Dermis microvascular lymphatic vessel endothelial cell (primary cell): ENCODE measurements at places on chromosomes 6 and 20.

- DNase-seq: no peak
Measured at GRCh38 chr6:89781070-89782034, 38.2 kb downstream of the MDN1 start.

DNA sequence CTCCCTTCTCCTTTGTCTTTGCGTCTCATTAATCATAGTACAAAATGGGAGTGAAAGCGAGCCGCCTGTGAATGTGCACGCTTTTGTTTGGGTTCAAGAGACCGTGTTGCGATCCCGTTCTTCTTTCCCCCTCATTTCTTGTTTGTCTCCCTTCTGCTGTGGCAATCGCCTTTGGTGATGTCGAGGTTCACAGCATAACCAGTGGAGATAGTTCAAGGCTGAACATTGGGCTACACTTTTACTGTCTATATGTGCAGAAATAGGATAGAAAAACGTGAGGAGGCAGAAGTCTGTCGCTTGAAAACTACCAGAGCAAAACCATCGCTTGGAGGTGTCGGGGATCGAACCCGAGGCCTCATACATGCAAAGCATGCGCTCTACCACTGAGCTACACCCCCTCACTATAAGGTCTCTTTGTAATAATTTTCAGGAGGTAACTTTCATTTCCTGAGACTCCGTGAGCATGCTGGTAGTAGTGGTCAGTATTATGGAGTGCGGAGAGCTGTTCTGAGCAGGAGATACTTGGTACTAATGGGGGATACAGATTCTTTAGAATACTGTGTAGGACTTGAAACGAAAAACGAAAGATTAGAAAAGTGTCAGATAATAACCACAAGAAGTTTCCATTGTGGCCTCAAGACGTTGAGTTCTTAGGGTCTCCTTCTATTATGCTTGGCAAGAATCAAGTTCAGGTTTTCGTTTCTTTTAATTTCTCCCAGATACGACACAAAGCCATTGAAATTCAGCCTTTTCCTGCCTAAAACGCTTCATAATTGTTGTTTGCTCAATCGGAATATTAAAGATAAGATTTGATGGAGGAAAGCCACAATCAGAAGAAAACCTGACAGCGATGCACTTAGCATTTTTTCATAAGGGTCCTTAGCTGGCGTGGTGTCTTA, 106.6 kb downstream of the TRIM27 start:
- DNase-seq: peak; percentile 10

DNA sequence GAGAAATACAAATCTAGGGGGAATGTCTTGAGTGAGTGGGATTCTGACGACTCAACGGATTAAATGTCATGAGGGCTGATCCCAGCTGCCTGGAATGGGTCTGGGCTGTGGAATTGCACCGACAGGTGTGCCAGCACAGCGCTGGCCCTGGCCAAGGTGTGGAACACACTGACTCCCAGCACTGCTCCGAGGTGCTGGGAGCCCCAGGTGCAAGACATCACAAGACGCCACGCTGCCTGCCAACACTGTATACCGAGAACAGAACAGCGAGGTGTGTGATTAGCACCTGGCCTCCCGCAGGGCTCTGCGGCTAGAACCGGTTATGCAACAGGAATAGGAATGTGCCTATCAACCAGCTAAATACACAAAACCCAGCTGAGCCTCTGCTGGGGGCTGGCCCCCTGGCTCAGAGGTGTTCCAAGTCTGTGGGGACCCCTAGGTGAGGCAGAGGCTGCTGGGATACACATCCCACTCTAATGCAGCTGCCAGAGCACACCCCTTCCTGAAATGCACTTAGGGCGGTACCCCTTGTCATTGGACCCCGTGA, 24.8 kb upstream of the APMAP start:
- no peak for DNase-seq

- DNase-seq: peak; percentile 60
Measured at GRCh38 chr20:19929481-19930145, 87.5 kb upstream of the NAA20 start.

DNA sequence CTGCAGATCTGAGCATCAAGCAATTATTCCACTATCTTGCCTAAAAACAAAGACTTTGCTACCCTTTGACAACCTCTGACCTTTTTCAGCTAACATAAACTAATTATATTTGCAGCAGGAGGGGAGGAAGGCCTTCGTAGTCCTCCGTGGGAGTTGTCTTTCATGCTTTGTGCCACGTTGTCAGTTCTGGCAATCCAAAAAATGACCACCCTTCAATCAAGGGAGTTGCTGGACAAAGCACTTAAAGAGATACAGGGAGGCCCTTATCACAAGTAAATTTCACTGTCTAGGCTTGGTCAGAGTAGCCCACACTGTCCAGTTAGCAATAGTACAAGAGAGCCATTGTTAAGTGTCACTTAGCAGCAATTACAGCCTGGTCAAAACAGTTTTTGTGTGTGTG, 578.9 kb downstream of the HAO1 start:
- no peak for DNase-seq

- no peak for DNase-seq
Measured at GRCh38 chr6:122791310-122791679, 2.2 kb downstream of the SMPDL3A start.

DNA sequence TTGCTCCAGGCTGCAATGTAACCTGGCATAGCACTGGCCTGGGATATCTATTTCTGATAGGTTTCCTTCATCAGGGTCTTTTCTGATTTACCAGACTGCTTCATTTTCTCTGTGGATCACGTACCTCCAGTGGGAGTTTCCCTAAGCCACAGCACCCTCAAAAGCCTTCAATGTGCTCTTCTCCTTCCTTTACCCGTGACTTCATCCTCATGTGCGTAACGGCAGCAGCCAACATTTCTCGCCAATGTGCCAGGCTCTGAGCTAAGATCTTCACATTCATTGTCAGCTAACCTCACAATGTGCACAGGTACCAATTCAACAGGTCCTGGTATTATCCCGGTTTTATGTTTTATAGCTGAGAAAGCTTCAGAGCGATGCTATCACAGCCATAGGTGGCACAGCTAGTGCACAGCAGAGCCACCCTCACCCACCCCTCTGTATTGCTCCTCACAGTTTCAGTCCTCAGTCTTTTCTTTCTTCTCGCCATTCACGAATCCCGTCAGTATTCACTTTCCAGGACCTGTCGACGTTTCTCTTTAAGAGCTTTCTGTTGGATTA, 58.2 kb downstream of the TNFAIP3 start:
- DNase-seq: no peak

GRCh38 chr20:36866681-36867495, 9.1 kb upstream of the TLDC2 start:
- no peak for DNase-seq

GRCh38 chr6:34630040-34630439, 66.5 kb downstream of the ILRUN start:
- peak; percentile 88 for DNase-seq

GRCh38 chr6:63560801-63561287, 11.4 kb upstream of the LOC128125822 start:
- DNase-seq: no peak

DNA sequence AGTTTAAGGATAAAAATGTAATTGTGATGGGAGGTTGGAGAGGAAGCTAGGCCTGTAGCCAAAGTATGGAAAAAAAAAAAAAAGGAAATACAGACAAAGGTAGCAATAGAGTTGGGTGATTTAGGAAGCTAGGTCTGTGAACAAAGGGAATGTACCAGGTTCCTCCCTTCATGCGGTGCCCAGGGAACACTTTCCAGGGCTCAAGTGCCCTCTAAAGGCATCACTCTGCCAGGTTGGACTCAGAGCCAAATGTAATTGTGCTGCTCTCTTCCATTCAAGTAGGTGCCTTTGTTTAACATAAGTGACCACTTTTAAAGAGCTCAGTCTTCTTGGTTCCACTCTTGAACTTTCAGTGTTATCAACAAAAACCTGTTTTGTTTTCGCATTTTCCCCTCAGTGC, 159.7 kb upstream of the AHI1 start:
- peak; percentile 36 for DNase-seq

GRCh38 chr20:51687630-51688029, 80.6 kb downstream of the ATP9A start:
- DNase-seq: no peak

- peak; percentile 75 for DNase-seq
Measured at GRCh38 chr6:6826095-6826901, 237.8 kb downstream of the LY86 start.

GRCh38 chr20:3846740-3847428, at the start of gene MAVS:
TSS of gene MAVS (plus strand) at chr20:3846834. CDS start at chr20:3854625, 7,791 bp downstream.
- DNase-seq: peak; percentile 88

DNA sequence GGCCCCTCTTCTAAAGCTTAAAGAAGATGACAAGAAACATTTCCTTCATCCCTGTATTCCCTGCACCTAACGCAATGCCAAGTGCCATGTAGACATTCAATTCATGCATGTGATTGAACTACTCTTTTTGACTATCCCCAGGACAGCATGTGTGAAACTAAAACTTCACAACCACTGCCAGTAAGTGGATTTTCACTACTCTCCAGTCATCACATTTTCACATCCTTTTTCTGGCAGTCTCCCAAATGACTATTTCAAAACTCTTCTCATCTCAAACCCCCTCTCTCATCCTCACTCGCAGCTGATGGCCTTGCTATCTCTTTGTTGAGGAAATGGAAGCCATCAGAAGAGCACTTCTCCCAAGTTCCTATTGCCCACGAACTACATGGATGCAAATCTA, 122.6 kb downstream of the OPRM1 start:
- no peak for DNase-seq

DNA sequence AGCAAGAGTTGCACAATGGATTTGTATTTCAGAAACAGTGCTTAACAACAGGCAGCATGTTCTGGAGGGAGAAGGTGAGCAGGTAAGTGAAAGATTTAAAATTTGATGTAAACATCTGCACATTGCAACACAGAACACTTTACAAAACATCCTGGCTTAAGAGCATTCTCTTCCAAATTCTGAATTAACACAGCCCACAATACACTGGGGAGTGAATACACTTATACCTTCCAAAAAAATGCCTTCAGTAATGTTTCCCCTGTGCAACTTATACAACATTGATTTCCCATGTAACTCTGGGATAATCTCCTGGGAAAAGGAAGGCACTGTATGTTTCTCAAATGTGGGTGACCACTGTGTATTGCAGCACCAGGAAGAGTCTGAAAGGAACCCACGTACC, 127.6 kb downstream of the FYN start:
- no peak for DNase-seq

GRCh38 chr6:45387236-45387635, 9.5 kb upstream of the SUPT3H start:
- DNase-seq: no peak

GRCh38 chr20:17709361-17710293, 9.9 kb downstream of the BANF2 start:
- DNase-seq: no peak

DNA sequence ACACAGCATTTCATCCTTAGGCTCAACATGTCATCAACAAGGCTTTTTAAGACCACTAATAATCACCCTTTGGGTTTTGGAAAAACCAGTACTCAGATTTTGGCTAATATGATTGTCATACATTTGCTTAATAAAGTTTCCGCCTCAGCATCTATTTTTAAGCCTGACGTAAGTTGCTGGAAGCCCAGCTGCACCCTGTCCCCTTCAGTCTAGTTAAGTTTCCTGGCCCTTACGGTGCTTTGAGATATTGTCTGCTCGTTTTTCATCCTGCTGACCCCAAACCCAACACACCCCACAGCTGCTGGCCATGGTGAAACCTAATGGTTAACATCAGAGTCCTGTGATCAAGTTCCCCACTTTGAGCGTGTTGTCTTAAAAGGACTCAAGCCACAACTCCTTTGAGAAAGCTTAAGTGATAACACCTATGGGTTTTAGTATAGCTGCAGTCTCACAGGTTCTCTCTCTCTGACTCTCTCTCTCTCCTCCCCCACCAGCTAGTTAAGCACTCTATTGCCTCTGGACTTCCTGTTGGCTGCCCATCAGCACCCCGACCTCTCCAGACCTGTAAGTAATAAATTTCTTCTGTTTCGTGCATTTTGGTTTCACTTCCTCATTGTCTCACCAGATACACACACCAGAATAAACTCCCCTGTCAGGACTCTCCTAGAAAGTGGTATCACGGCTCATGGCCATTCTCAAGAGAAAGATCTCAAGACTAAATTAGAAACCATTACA, 802.0 kb downstream of the C6orf118 start:
- DNase-seq: no peak

DNA sequence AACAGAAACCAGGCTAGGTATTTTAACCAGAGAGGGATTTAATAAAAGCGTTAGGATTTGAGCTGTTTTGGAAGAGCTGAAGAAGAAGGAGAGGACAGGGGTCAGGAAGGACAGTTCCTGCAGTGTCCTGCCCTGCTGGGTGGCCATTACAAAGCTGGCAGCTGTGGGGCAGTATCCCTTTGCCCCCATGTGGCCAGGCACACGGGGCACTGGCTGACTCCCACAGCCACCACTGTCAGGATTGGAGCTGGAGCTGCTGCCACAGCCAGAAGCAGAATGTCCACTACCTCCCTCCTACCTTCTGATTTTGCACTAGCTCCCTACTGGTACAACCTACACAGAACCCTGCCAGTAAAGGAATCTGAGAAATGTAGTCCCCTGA, 46.5 kb downstream of the SLC22A3 start:
- no peak for DNase-seq

- DNase-seq: no peak
Measured at GRCh38 chr6:53724501-53724900, 58.9 kb upstream of the KLHL31 start.

DNA sequence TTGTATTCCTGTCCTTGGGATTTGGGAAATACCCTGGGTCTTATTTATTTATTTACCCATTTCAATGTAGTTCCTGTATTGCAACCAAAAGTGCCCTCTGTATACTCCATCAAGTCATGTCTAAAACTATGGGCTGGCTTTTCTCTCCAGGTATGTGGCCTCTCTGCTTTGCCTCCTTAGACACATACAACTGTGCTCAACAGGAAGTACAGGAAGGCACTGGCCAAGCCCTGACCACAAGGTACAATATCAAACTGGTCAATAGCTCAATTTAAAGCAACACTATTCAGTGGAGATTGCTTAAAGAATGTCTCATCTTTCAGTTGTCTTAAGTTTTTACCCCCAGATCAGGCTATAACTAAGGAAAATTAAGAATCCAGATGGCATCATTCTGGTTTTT, 42.3 kb upstream of the SLC24A3 start:
- no peak for DNase-seq

GRCh38 chr20:31901615-31902014, 31.2 kb downstream of the TTLL9 start:
- no peak for DNase-seq

GRCh38 chr6:157123234-157123633, 200.1 kb downstream of the TMEM242 start:
- no peak for DNase-seq

DNA sequence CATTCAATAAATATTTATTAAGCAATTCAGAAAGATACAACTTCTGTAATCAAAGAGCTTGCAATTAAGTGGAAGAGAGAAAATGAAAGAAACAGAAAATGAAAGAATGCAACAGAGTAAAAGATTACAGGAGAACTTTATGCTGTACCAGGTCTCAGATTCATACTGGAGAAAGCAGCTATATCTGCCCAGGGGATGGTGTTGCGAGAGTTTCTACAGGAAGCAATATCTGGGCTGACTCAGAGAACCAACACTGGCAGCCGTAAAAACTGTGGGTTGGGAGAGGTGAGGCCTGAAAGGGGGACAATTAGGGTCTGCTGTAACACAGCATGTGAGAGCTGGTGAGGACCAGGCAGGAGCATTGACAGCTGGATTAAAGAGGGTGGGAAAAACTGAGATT, 256.7 kb upstream of the TCF21 start:
- DNase-seq: peak; percentile 3
